ENCODE measurements at places on chromosomes 2 and 18.

- DNase-seq: no peak
Measured at GRCh38 chr18:36499938-36500337, 202.4 kb downstream of the FHOD3 start.

DNA sequence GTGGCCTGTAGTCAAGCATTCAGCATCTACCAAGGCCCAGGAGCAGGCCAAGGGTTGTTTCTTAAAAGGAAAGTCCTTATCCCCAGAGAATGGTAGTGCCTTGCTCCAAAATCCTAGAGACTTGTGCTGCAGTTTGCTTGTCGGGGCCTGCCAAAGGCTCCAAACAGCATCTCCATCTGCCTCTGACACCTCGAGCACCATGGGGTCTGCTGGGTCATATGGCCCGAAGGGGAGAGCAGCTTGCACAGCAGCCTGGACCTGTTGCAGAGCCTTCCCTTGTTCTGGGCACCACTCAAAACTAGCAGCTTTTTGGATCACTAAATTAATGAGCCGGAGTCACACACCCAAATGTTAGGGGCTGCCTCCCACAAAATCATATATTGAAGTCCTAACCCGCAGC is 35.7 kb downstream of the GNAL start:
- no peak for DNase-seq

DNA sequence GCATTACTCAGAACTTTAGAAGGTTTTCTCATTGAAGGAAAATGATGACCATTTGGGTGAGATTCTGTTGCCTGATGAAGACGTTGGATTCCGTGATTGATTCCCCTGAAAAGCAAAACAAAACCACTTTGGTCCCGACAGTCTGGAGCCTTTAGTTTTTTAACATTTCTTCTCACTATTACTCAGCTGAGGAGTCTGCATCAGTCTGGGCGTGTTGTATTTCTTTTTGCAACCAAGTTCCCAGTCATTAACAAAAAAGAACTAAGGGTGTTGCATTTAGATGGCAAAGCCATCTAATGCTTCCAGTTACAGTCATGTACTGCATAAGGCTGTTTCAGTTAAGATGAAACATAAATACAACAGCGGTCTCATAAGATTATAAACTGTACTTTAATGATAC is 343.1 kb upstream of the CDH2 start:
- DNase-seq: no peak

- no peak for DNase-seq
Measured at GRCh38 chr2:178266445-178266844, 72.1 kb downstream of the OSBPL6 start.
